ENCODE measurements at places on chromosomes 16 and 17.

- DNase-seq, result peak; percentile 22
Measured at GRCh38 chr16:23060458-23061320, 88.6 kb downstream of the USP31 start.

DNA sequence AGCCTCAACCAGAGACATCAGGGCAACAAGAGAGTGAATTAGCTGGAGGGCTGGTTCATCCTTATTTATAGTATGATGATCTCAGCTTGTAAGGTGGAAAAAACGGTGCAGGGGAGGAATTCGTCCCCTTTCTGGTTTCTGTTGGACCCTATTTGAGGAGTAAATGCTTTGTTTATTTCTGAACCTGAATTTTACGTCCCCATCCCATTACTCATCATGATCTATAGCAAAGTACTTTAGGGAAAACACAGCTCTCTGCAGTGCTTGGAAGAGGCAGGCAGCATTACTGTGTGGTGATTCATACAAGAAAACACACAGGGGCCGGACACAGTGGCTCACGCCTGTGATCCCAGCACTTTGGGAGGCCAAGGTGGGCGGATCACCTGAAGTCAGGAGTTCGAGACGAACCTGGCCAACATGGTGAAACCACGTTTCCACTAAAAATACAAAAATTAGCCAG is 8.0 kb upstream of the VAT1L start:
- peak; percentile 90 for DNase-seq

DNA sequence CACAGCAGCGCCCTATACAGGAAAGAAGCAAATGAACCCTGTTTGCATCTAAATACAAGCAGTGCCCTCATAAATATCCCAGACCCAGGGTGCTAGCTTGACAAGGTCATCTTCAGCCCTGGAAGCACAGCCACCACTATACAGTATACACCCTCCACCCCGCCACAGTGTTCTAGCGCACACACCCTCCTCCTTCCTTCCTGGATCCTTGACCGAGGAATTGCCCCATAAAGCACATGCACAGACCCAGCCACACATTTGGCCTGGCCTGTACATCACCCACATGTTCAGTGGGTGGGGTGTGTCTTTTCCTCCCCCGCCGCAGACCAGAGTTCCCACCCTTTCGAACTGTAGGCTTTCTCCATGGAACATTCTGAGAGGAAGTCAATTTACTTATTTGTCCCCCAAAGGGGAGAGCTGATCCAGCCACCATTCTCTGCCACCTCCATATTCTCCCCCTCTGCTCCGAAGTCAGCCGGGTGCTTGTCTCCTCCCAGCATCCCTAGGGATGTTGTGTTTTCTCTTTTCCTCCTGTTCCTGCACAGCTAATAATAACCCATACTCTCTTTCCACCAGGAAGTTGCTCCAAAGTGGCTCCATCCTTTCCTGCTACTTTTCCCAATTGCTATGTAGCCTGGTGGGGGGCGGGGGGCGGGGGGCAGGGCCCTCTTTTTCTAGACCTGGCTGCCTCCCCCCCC is 6.6 kb downstream of the ABI3 start:
- no peak for DNase-seq

- DNase-seq, result no peak
Measured at GRCh38 chr16:73149334-73149733, 101.4 kb upstream of the ZFHX3 start.

DNA sequence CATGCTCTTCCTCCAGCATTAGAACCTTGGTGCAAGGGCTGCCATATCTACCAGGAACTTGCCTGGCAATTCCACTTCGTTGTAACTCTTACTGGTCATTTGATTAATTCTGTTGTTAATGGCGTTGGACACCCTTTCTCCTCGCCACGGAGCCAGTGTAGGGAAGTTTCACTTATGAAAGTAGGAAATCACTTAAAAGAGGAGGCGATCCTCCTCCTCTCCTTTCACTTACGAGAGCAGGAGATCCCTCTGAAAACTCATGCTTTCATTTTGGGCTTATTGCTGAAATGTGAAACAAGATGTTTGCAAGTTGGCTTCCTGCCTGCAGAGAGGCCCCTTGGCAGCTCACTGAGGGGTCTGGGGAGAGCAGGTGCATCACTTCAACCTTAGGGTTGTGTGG is 226.0 kb downstream of the SNX29 start:
- no peak for DNase-seq

GRCh38 chr16:48537909-48538745 is 71.9 kb downstream of the N4BP1 start:
- no peak for DNase-seq

GRCh38 chr17:68870161-68870826 is 84.9 kb downstream of the ABCA8 start:
- no peak for DNase-seq

- no peak for DNase-seq
Measured at GRCh38 chr16:57013902-57014301, 24.5 kb downstream of the NLRC5 start.

GRCh38 chr17:54956791-54957190 is 11.7 kb downstream of the COX11 start:
- no peak for DNase-seq

- DNase-seq, result no peak
Measured at GRCh38 chr17:68646626-68647526, 45.7 kb upstream of the FAM20A start.

GRCh38 chr17:67625971-67626370 is 91.8 kb upstream of the NOL11 start:
- DNase-seq, result no peak

GRCh38 chr16:16197331-16197730 is 26.0 kb downstream of the ABCC6 start:
- no peak for DNase-seq

GRCh38 chr16:88649195-88649923 is 1.5 kb downstream of the CYBA start:
- no peak for DNase-seq

DNA sequence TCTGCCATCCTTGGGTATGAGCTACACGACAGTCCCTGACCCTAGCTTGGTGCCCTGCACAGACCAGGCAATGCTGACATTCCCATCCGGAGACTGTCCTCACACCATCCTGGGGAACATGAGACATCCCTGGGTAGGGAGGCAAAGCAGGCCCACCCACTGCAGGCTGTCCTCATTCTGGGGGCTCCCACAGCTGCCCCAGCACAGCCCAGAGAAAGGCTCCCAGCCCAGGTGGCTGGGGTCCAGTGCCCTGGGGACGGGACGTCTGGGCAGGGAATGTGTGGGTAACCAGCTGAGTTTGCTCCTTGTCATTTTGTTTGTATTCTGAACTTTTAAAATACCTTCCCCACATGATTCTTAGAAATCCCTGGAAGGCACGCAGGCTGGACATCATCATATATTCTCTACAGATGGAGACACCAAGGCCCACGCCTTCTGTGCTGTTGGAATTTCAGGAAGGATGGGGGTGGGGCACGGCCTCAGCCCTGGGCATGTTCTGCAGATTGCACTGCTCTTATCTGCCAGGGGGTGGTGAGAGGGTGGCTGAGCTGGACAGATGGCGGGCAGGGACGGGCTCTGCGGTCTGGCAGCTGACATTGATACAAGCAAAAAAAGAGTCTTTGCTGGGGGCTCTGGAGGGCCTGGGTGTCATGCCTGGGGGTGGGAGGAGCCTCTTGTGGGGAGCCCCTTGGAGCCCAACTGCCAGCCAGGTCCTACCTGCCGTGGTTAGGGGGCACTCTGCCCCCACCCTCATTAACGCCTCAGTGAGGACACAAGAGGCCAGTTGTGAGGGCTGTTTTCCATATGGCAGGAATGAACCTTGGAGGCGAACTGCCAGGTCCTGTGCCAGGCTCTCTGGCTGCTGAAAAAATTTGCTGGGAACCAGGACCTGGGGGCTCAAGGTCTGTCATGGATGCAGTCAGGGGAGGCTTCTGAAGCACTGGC is 28.4 kb downstream of the LRRC75A start:
- DNase-seq, result no peak

DNA sequence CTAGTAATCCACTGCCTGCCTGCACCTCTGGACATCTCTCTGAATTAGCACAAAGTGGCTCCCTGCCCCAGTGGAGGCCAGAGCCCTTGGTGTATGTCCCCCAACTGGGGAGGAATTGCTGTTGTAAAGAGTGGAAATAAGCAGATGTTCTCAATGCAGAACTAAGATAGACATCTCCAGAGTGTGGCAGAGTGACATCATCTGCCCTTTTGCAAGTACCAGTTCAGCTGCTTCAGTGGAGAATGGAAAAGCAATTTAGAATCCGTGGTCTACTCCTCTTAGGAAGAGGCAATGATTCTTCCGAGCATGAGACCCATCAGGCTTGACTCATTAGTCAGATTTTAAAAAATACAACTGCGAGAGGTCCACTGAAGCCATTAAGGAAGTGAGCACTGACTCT is 1512.0 kb upstream of the GOT2 start:
- no peak for DNase-seq

GRCh38 chr16:54897930-54898329 is 32.7 kb upstream of the IRX5 start:
- DNase-seq, result no peak

- DNase-seq, result no peak
Measured at GRCh38 chr17:6437466-6437865, 2.5 kb upstream of the AIPL1 start.

GRCh38 chr17:2053380-2054261 is 1.3 kb upstream of the HIC1 start:
- no peak for DNase-seq

GRCh38 chr17:37177254-37177870 is 198.4 kb upstream of the C17orf78 start:
- no peak for DNase-seq

DNA sequence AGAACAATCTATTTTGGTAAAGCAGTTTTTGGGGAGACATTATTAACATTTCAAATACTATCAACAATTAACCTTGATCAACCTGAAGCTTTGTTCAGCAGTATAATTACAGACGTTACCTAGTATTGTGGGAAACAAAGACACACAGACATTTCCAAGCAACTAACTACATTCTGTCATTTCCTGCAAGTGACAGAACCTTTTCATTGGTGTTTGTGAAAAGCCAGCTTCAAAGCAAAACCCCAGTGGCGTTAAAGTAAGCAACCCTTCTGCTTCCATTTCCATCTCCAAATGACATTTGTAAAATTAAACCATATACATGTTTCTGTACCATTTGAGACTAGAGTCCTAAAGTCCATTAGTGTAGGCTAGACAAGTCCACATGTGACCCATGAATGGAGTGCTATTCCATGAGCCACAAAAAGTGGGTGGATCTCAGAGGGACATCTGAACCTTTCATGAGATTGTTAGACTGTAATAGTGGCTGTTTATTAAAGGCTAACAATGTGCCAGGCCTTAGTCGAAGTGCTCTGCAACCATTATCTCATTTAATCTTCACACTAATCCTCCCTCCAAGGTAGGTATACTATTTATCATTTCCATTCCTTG is 101.2 kb downstream of the SSH2 start:
- no peak for DNase-seq

DNA sequence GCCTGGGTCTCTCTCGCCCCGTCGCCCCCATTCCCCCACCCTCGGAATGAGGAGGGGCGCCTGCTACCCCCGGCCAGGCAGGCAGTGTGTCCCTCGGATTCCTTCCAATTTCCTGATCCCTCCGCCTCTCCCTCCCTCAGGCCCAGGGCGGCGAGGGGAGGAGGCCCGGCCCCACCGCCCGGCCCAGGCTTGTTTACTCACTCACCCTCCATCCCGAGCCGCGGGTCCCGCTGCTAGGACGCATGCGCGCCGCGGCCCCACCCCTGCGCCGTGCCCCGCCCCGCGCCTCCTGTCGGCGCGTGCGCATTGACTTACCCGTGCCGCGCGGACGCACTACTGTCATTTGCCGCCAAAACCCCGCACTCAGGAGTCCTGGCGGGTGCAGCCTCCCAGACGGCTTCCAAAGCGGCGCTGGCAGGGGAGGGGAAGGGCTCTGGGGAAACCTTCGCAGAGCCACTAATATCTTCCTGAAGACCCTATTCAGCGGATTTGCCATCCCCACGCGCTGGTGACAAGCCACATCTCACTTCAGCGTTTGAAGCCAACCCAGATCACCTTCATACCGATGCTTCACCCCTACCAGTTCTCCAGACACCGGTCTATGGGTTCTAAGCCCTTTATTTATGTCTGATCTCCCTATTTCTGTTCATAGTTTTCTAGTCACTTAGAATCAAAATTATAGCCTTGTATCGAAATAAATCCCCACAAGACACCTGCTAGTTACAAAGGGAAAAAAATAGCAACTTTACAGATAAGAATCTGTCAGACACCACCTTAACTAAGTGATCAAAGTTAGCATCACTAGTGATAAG is at the start of gene EZH1:
TSS of gene EZH1 (minus strand) at position 235 of the 812 bp plus-strand sequence. CDS start 16,099 bp downstream, outside the sequence.
- DNase-seq, result peak; percentile 64

DNA sequence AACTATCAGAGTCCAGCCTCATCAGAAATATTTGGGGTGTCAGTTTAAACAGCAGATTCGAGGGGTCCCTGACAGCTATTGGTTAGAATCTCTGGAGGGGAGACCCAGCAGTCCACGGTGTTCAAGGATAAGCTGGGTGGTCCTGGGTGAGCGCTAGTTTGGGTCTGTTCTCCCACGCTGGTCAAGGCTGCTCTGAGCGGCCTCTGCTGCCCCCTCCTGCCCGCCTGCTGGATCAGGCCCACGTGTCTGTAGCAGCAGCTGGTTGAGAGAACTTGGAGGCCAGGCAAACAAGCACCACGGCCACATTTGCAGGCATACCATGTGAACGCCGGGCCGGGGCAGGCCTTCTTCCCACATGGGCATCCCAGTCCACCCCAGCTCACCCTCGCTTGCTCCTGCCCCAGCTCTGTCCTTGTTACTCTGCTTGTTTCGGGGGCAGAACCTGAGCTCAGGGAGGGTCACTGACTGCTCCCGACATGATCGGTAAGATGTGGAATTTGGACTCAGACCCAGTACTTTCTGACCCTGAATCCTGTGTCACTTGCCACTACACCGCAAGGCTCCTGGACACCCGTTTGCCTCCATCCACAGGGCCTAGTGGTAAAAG is 7.4 kb downstream of the FOXF1 start:
- DNase-seq, result no peak

DNA sequence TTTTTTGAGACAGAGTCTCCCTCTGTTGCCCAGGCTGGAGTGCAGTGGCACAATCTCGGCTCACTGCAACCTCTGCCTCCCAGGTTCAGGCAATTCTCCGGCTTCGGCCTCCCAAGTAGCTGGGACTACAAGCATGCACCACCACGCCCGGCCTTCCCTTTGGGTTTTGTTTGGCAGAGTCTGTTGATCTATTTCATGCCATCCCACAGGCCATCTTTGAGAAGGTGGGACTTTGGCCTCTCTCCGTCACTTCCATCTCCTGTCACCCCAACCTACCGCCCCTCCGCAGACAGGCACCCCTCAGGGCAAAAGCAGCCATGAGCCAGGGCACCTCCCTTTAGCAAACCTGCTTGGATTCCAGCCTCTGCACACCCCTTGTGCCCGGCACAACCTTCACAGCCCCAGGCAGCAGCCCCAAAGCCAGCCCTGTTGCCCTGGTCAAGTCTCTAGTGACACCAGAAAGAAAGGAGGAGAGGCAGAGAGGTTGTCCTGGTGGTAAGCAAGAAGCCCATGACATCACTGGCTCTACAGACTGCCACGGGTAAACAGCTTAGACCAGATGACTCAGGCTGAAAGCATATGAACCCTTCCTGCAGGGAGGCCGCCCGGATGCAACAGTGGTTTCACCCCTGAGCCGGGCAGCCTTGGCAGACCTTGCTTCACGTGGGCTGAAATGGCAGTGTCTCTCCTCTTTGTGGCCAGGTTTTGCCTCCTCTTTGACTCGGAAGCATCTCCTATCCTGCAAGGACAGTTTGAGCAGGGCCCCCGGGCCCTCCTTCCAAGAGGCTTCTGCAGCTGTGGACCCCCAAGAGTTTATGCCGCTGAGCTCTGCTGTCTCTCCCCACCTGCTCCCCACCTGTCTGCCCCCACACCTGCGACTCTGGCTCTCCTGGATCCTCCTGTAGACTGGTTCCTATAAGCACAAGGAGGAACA is 8.1 kb upstream of the TIMP2 start:
- peak; percentile 96 for DNase-seq

GRCh38 chr17:43846221-43846712 is 709 bp upstream of the CD300LG start:
- peak; percentile 9 for DNase-seq

GRCh38 chr17:45288825-45289224 is 26.9 kb upstream of the SPATA32 start:
- DNase-seq, result no peak

Measured in skeletal muscle cell (primary cell).